Fibroblast of lung (primary cell): ENCODE measurements at places on chromosomes 1 and 21.

GRCh38 chr1:22543679-22544078 lies 19.6 kb upstream of the EPHA8 start:
- DNase-seq = no peak

- no peak for DNase-seq
Measured at GRCh38 chr1:168365719-168366479, 85.2 kb downstream of the TBX19 start.

DNA sequence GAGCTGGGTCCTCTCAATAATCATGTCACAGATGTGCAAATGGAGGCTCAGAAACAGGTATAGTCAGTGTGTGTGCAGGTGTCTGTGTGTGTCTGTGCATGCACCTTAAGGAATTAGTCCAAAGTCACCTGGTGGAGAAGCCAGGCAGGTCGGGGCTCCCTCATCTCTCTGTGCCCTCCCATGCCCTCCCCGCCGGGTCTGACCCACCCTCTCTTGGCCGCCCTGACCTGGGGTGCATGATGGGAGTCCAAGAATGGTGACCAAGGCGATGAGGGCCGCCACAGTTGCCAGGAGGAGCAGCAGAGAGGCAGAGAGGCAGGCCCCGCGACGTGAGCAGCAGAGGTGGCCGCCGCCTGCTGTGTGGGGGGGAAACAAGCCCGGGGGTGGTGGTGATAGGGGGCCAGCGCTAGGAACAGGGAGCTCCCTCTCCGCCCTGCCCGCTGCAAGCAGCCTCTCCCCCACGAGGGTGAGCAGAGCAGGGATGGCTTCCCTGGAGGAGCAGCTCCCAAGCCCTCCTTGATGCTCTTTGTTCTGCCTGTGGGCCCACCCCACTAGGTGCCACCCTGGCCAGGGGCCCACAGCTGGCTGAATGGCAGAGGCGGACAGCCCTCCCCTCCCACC lies 3.9 kb downstream of the LDLRAD1 start:
- DNase-seq = no peak

GRCh38 chr1:119822406-119822805 lies 11.1 kb upstream of the REG4 start:
- DNase-seq = no peak

DNA sequence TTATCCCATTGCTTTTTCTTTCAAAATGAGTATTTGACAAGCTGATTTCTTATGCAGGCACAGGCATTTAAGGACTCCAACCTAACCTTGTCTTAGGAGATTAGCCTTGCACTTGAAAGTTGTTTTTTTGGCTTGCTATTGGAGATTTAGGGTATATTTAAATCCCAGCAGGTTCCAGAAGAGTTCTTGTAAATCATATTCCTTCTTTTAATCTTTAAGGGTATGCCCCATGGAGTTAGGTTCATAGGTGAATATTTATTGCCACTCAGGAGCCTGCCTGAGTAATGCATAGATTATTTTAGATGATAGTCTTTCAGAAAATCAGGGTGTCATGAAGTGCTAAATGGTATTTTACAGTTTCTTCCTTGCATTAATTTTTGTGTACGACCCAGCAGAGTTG lies 146.5 kb downstream of the PATJ start:
- no peak for DNase-seq

DNA sequence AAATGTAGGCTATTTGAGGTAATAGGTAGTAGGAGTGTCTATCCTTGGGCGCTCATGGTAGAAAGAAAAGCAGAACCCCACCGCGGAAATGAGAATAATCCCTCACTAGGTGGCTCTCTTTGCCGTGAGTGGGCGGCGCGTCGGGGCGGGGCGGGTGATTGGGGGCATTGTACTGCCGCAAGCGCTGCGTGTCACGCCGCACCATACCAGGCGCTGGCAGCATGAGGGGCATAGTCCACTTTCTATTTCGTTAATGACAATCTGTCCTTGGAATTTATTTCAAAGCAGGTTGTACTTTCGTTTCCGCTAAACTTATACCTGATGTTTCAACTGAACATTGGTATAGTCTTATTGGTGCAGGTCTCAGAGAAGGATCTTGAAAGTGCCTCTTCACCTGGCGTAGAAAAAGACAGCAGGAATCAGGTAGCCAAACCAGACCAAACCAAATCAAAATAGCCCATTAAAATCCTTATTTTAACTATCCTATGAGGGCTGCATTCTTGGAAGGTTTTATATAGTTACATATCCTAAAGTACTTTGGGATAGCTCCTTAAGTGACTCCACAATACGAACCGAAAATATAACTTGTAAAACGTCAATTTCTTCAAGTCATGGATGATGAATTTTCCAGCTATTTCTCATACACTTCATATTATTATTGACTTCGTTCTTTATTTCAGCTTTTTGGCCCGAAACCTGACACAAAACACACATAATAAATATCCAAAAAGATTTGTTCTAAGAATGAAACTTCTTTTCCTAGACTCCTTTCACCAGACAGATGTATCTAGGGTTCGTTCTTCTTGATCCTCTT lies 1.9 kb upstream of the SMG7 start:
- peak; percentile 59 for DNase-seq

DNA sequence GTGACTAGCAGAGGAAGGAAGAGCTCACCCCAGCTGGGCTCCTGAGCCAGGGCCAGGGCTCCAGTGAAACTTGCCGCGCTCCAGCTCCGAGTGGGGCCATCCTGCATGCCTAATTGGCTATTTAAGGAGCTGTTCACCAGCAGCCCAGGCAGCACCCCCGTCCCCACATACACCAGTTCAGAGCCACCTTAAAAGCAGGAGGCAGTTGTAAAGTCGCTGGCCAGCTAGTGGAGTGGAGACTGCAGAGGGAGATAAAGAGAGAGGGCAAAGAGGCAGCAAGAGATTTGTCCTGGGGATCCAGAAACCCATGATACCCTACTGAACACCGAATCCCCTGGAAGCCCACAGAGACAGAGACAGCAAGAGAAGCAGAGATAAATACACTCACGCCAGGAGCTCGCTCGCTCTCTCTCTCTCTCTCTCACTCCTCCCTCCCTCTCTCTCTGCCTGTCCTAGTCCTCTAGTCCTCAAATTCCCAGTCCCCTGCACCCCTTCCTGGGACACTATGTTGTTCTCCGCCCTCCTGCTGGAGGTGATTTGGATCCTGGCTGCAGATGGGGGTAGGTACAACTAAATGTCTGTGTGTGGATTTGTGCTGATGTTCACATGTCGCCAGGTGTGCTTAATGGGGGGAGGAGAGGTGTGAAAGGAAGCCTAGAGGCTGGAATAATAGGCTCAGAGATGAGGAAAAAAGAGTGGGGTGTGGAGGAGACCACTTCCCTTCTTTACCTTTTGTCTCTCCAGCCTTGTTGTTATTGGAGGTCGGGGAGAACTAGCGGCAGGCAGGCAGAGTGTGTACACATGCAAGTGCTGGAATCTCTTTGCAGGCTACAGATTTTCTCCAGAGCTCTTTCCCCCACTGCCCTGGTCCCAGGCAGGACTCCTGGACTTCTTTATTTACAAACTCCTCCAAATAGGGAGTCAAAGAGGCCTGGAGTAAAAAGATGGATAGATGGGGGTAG lies at the start of gene CA14:
Gene CA14 (plus strand): TSS at position 151 of the 962 bp plus-strand sequence. CDS start 355 bp downstream, at position 506.
- DNase-seq = no peak

DNA sequence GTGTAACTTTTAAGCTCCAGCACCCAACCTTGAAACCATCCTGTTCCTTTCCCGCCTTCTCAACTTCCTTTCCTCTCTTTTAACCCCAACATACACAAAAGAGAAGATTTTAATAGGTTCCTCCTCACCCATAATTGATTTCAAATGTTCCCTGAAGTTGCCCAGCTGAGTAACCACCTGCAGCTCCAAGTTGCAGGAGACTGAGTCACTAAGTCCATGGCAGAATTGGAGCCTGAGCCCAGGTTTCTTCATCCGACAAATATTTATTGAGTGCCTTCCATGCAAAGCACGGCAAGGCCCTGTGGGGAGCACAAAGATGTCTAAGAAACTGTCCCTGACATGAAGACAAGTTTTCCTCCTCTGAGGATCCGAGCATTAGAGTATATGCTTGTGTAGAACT lies 97.7 kb downstream of the PAPPA2 start:
- no peak for DNase-seq

- no peak for DNase-seq
Measured at GRCh38 chr1:101026430-101026788, 825 bp upstream of the DPH5 start.

- peak; percentile 87 for DNase-seq
Measured at GRCh38 chr21:33894736-33895288, 20.8 kb downstream of the ATP5PO start.

DNA sequence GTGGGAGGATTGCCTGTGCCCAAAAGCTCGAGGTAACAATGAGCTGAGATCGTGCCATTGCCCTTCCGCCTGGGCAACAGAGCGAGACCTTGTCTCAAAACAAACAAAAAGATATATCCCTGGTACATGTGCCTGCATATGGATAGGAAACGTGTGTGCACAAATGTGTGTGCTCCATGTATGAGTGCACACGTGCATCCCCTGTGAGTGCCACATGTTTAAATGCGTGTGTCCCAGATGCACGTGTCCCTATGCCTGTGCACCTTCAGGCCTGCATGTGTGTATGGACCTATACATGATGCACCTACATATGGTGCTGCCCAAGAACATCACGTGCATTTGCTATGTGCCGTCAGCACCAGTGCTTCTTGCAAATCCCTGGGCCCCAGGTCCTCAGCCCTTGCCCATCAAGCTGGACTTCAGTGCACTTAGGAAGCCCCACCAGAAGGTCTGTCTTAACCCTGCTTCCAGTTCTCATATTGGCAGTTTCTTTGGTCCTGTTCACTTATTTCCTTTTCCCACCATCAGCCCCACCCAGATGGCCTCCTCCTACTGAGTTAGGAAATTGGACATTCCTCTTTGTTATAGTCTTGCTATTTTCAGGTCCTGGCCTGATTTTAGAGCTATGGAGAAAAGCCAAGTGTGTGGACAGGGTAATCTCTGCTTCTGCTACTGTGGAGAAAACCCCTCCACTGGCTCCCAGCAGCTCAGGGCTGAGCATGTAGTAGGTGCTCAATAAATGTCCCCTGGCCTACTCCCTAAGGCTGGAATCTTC lies 15.4 kb downstream of the TIE1 start:
- DNase-seq = peak; percentile 13

GRCh38 chr1:31757989-31758388 lies 6.2 kb downstream of the ADGRB2 start:
- no peak for DNase-seq

DNA sequence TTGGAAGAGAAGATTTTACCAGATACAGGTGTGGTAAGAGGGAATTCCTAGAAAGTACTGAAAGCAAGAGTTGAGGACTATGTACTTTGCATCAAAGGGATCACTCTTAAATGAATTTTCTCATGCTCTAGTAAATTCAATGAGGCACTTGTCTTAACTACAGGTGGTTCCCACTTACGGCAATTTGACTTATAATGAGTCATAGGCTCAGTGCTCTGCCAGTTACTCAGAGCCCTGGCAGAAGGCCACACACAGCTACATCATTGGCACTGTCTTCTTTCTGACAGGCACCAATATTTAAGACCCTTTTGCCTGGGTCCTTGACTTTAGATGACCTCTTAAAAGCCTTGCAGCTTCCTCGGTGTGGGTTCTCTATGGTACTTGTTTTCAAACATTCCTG lies 15.9 kb upstream of the ADAMTS5 start:
- peak; percentile 33 for DNase-seq
